Left renal pelvis (tissue), 4 donors: ENCODE measurements at places on chromosomes 16 and 17.

DNA sequence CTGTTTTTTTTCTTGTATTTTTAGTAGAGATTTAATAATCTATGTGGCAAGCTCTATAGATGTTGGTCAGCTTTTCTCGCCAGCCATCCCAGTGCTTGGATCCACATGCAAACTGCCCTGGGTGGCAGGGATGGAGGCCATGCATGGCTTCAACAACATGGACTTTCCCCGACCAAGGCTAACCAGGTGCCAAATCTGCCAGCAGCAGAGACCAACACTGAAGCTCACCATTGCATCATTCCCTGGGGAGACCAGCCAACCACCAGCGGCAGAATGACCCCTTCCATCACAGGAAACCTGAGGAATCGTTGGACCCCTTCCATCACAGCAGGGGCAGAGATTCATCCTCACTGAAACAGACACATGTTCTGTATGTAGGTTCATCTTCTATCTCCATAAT, 27.7 kb upstream of the ERCC4 start:
- no peak for DNase-seq

- no peak for DNase-seq
Observed at GRCh38 chr17:6643451-6644125, 2.7 kb downstream of the TXNDC17 start.

DNA sequence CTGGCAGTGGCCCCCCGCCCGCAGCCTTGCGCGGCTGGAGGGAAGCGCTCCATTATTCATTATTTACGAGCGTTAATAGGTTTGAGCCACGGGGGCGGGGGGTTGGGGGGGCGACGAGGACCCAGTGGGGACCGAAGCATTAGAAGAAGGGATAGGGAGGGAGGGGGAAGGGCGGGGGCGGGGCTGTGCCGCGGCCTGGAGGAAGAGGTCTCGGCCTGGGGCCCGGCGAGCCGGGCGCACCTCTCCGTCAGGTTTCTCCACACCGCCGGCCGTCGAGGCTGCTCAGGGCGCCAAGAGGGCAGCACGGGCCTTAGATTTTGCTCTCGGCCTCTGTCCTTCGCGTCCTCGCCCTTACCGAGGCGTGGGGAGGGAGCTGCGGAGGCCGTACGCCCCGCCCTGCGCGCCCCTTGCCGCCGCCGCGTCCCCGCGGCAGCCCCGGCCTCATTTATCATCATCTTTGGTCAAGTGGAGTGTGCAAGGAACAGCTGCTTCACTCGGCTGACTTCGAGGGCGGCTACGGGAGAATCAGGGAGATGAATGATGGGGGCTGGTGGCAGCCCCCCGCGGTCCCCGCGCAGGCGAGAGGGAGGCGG, 54.2 kb downstream of the SREBF1 start:
- DNase-seq: no peak

GRCh38 chr17:42428141-42428944, 5.3 kb upstream of the CAVIN1 start:
- no peak for DNase-seq

- DNase-seq: no peak
Observed at GRCh38 chr17:1558401-1558800, 4.2 kb downstream of the PITPNA start.

GRCh38 chr17:8066841-8067775, 20.4 kb downstream of the ALOX12B start:
- no peak for DNase-seq

DNA sequence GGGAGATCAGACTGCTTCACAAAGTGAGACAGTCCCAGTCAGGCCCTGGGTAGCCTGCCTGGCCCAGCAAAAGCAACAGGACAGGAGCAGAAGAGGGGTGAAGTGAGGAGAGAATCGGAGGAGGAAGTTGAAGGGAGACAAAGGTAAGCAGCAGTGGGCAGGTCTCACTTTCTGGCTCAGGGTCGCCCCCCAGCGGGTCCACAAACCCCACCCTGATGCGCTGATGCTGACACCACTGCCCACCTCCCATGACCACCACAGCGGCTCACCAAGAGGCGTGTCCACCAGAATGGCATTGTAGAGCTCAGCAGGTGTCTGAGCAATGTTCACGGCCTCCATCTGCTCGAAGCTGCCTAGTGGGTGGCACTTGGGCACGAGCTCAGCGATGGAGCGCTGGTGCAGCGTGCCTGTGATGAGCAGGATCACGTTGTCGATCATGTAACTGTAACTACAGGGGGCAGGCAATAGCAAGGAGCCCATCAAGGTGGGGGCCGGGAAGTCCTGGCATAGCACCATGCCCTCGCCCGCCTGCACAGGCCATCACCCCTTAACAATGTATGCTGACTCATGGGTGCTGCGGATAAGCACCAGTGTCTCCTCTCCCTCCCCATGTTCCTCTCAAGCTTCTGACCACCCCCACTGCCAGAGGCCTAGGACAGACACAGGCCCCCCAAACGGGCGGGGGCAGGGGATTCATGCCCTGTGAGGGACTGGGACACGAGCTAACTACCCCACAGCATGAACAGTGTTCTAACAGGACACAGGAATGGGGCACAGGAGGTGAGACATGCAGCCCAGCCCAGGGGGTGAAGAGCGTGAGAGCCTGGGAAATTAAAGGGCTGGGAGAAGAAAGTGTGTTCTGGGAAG, 13.6 kb downstream of the HSD11B2 start:
- DNase-seq: no peak

DNA sequence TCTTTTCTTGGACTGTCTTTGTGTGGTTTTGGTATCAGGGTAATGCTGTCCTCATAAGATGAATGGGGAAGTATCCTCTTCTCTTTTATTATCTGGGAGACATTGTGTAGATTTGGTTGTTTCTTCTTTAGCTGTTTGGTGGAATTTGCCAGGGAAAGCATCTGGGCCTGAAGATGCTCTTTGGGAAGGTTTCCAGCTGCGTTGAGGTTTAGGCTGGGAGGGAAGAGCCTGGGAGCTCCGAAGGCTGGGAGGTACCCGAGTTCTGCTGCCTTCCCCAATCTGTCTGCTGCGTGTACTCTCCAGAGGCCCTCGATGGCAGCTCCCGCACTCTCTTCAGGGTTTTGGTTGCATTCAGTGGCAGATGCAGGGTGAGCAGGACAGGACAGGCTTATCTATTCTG, 25.6 kb upstream of the CRISPLD2 start:
- no peak for DNase-seq

DNA sequence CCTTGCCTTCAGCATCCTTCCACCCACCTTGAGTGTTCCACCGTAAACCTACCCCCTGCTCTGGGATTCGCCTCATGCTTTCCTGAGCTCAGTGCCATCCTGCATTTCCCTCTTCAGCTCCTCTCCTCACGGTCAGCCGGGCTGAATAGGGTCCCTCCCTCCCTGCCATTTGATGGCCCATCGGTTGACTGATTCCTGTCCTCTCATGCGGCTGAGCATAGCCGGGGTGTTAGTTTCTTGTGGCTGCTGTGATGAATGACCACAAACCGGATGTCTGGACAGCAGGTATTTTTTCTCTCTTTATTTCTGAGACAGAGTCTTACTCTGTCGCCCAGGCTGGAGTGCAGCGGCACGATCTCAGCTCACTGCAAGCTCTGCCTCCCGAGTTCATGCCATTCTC, 44.1 kb upstream of the MGAT5B start:
- DNase-seq: peak; percentile 31

DNA sequence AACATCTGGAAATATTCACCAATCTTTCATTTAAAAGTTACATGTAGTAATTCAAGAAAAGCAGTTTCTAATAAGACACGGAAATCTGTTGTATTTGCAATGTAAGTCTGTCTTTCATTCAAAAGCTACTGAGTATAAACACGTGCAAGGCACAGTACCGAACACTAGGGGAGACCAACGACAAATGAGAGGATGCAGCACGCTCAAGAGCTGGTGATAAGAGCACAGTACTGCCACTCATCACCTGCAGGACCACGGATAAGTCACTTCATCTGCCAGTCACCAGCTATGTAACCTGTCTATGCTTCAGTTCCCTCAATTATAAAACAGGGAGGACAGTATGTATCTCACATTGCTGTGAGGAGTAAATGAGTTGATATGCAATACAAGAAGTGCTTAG, 67.1 kb downstream of the CLEC18A start:
- DNase-seq: no peak

GRCh38 chr17:47184681-47185080, 4.4 kb downstream of the CDC27 start:
- no peak for DNase-seq

DNA sequence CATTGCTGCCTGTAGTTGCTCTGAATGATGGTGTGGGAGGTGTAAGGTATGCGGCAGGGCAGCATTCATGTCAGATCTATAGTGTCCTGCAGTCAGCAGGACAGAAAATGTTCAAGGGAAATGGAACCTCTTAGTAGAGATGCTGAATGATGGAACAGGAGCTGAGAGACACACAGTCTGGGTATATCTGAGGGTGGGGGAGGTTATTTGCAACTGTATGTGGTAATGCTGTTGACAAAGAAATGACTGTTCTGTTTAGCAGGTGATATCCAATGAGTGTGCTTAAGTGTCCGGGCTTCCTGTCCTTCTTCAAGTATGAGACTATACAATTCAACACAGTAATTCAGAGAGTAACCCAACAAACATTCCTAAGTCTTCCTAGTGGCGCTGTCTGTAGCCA, 46.6 kb downstream of the STH start:
- DNase-seq: no peak

DNA sequence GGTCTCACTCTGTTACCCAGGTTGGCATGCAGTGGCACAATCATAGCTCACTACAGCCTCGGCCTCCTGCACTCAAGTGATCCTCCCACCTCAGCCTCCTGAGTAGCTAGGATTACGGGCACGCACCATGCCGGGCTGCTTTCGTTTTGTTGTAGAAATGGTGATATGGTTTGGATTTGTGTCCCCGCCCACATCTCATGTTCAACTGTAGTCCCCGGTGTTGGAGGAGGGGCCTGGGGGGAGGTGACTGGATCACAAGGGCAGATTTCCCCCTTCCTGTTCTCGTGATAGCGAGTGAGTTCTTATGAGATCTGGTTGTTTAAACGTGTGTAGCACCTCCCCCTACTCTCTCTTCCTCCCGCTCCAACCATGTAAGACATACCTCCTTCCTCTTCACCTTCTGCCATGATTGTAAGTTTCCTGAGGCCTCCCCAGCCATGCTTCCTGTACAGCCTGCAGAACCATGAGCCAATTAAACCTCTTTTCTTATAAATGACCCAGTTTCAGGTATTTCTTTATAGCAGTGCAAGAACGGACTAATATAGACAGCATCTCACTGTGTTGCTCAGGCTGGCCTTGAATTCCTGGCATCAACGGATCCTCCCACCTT, 6.0 kb downstream of the PDZD9 start:
- no peak for DNase-seq

DNA sequence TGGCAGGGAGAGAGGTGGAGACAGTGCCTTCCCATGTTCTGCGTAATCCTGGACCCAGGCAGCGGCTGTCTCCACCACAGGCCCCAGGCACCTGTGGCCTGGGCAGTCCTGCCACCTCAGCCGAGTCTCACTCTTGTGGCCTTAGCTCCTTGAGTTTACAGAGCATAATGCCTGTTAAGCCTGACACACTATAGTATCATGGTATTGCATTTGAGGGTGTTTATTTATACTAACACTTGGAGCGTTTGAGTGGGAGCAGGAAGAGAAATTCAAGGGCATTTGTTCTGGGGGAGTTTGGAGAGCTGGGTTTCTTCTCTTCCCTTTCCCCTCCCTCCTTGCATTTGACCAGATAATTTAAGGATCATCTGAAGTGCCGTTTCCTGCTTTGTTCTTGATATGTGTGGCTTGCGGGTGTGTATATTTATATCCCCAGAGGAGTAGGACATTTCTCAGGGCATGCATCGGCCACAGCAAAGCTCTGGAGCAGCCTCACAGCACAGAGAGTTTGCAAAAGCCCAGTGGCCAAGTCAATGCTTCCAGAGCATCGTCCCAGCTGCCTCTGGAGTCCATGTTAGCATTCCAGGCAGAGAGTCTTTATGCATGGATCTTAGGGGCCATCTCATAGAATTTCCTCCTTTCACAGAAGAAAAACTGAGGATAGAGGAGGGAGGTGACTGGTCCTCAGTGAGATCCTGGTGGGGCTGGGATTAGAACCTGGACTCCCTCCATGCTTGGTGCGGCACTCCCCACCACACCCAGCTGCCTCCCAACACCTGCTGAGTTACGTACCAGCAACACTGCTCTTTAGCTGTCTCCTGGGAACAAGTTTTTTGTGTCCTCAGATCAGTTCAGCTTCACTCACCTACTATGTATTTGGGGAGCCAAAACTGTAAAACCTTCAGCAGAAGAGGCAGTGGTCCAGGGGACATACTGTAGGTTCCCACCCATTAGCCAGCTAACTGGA, 222.8 kb downstream of the CCDC182 start:
- no peak for DNase-seq

DNA sequence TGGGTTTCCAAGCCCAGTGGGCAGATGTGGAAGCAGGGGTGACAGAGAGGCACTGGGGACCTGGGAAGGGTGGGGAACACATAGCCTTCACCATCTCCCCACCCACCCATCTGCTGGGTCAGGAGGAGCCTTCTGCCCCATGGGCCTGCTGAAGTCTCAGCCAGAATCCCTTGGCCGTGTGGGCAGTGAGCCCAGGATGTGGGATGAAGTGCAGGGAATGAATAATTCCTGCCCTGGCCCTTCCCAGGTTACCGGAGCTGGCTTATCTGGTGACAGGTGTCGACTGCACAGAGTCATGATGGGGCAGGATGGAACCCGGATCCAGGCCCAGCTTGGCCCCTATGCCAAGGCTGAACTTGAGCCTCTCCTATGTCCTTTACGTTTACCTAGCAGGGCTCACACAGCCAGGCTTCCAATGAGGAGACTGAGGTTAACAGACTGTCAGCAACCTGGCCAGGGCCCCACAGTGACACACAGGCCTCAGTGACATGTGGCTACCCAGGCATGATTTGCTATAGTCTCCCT, 17.5 kb downstream of the ATP2A3 start:
- DNase-seq: no peak

DNA sequence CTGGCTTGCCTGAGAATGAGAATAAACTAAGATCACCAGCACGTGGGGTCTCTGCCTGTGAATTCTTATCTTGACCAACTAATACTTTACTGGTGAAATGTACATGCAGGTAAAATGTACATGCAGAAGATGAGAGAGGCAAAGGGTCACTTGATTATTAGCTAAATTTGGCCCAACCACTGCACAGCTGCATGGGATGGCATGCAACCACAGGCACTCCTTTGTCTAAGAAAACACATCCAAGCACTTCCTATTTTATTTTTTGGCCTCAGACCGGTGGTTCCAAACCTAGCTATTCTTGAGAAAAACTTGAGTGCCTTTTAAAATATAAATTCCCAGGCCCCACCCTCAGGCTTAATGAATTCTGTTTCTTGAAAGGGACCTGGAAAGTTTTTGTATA, 77.9 kb downstream of the SYCE1L start:
- DNase-seq: no peak

GRCh38 chr17:41391535-41391934, 5.9 kb downstream of the KRT31 start:
- DNase-seq: no peak

GRCh38 chr16:12468552-12468951, 335.1 kb downstream of the CPPED1 start:
- no peak for DNase-seq

- no peak for DNase-seq
Observed at GRCh38 chr17:35289222-35289621, 46.4 kb downstream of the SLFN5 start.

GRCh38 chr17:63760771-63761539, 12.4 kb downstream of the CCDC47 start:
- DNase-seq: no peak

- no peak for DNase-seq
Observed at GRCh38 chr17:45048795-45049563, 2.5 kb downstream of the DCAKD start.
